Bronchial epithelial cell (primary cell): ENCODE measurements at places on chromosomes 3 and 15. TPM values are rescaled to one million over a fixed set of nuclear protein-coding genes. Genes with fewer than 3 reads are reported as not detected.

The ZNF80 gene
- not detected in 2 replicates for total RNA-seq

The NRG4 gene
- 0.13 TPM in 1 of 2 replicates, not detected in the other for total RNA-seq

The DZIP1L gene
- total RNA-seq: 0.77 and 2.1 TPM in 2 replicates

The EFCAB12 gene
- total RNA-seq: not detected in 2 replicates

DNA sequence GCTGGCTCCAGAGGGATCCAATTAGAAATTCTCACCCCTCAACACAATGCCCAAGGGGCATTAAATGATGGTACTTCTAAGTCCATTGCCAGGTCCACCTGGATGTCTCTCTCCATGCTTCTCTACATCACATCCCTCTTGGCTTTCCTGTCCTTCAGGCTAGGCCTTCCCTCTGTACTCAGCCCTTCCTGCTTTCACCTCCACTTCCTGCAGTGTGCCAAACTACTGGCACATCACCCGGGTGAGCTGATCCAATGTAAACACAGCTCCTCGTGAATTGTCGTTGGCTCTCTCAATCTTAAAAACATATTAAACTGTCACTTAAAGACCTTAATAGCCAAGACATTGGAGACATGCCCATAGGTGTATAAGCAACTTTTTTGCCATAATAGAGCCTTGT lies 4.0 kb downstream of the LMCD1 start:
- no peak for DNase-seq

- no peak for DNase-seq
Measured at GRCh38 chr15:66429117-66429516, 42.4 kb downstream of the MAP2K1 start.

DNA sequence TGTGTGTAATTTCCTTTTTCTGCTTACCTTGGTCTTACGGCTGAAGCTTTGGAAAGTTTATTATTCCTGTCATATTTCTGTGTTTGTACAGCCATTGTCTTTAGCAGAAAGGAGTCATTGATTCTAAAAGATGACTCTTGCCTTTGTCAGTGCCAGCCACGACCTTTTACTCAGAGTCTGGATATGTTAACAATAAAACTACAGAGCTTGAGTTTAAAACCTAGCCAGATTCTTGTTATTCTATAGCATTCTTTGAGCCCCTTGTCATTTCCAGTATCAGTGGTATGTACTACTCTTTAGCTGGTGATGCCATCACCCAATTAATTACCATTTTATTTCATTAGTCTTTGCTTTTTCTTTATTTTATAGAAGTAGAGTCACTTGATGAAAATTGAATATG lies 142.4 kb downstream of the TCF12 start:
- DNase-seq: peak; percentile 81

GRCh38 chr3:159301961-159302360 lies 500.1 kb downstream of the MFSD1 start:
- DNase-seq: peak; percentile 45

DNA sequence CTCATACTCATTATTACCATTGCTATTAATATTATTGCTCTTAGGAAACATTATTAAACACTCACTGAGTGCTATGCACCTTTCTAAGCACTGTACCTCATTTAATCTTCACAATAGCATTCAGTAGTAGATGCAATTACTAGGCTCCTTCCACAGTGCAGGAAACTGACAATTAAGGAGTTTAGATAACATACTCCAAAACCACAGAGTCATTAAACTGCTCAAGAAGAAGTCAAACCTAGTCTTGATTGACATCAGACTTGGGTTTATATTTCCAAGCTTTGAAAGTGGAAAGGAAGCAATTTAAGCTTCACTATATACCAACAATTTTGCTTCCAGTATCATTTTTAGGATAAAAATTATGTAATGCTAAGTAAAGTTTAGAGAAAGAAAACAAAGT lies 490.1 kb upstream of the ARRDC4 start:
- DNase-seq: no peak

DNA sequence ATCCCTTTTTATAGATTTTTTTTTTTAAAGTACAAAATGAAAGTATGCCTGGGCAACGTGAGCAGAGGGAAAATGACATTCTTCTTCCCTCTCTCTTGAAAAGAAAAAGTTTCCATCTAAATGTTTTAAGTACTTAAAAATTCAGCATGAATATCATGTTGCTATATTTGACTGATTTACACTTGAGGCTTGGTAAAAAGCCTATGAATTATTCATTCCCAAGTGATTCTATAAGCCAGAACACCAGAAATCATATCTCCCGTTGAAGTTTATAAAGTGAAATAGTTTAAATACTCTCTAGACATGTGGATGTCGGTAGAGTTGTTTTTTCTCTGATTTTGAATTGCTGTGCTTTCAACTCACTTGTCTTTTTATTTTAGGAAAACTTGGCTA lies 276.2 kb upstream of the RARB start:
- DNase-seq: no peak

DNA sequence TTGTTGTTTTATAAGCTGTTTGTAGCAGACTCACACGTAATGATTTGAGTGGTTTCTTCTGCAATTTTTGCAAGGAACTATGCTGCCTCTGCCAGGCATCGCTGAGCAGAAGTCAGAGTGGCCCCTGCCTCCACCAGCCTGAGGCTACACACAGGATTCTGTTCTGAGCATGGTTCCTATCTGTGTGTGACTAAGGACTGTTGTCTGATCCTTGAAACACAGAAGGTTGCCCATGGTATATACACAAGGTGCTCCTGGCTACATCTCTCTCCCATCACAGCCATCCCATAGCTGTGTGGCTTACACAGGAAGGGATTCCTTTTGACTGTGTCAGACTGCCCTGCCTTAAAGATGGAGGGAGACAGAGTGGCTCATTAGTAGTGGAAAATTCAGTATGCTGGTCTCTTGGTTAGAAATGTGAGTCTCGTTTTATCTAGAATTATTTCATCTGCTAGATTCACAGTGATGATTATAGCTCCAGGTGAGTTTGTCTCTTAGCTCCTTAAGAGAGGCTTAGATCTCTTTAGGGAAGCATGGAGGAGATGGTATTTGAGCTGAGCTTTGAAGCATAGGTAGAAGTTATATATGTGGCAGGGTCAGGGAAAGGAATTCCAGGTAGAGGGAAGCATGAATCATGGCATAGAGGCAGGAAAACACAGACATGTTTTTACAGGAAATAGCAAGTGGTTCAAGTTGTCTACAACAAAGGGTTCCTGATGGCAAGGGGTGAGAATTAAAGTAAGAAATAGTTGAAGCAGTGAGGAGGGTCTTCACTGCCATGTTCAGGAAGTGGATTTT lies 37.5 kb downstream of the SNAPC5 start:
- peak; percentile 95 for DNase-seq

- no peak for DNase-seq
Measured at GRCh38 chr3:150410311-150411105, 2.4 kb downstream of the TSC22D2 start.

GRCh38 chr15:59334076-59334415 lies 38.6 kb downstream of the MYO1E start:
- no peak for DNase-seq
